Endothelial cell of umbilical vein (primary cell): ENCODE measurements at places on chromosomes 7 and 10. TPM values are rescaled to one million over a fixed set of nuclear protein-coding genes. Genes with fewer than 3 reads are reported as not detected.

Gene SCART1
- 1.0 and 1.1 TPM in 2 replicates for total RNA-seq

Gene TRPV6
- total RNA-seq = not detected in 2 replicates

Gene OPALIN
- total RNA-seq = not detected in 2 replicates

Gene LRRD1
- total RNA-seq = 0.46 TPM in 1 of 2 replicates, not detected in the other

Gene CYP2C19
- not detected in 2 replicates for total RNA-seq

DNA sequence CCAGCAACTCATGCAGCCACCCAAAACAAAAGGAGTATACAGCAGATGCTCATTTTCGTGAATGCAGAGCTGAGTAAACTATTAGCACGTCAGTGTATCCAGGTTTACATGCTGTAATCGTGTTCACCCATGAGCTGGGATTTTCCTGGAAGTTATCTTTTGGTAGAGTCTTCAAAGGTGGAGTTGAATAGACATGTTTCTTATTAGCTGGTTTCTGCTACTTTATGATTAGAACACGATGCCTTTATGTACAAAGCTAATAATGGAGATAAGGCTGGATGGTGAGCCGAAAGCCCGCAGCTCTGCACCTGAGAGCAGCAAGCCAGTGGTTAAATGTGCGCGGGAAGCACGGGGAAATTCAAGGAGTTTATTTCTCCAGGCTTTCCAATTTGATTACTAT lies 123.8 kb downstream of the ADARB2 start:
- no peak overlapping the region for H3K4me3 ChIP-seq
- no peak for DNase-seq
- no peak overlapping the region for H3K27ac ChIP-seq
- no peaks in the 10 kb centered on the region for H3K27me3 ChIP-seq
- no peaks in the 10 kb centered on the region for H3K4me1 ChIP-seq
- no peaks in the 10 kb centered on the region for H3K36me3 ChIP-seq

- H3K27me3 ChIP-seq = no peaks in the 10 kb centered on the region
- no peak for DNase-seq
- no peaks in the 10 kb centered on the region for H3K36me3 ChIP-seq
- H3K4me3 ChIP-seq = no peak overlapping the region
- H3K27ac ChIP-seq = no peak overlapping the region
These were observed 174.1 kb downstream of the LRRN3 start for GRCh38 chr7:111264981-111265380.

GRCh38 chr7:142375710-142376313 lies 118.0 kb upstream of the PRSS58 start:
- H3K27ac ChIP-seq = no peak overlapping the region
- H3K4me3 ChIP-seq = no peak overlapping the region
- H3K4me1 ChIP-seq = peaks cover 11% of the 10 kb centered on the region
- no peaks in the 10 kb centered on the region for H3K27me3 ChIP-seq

DNA sequence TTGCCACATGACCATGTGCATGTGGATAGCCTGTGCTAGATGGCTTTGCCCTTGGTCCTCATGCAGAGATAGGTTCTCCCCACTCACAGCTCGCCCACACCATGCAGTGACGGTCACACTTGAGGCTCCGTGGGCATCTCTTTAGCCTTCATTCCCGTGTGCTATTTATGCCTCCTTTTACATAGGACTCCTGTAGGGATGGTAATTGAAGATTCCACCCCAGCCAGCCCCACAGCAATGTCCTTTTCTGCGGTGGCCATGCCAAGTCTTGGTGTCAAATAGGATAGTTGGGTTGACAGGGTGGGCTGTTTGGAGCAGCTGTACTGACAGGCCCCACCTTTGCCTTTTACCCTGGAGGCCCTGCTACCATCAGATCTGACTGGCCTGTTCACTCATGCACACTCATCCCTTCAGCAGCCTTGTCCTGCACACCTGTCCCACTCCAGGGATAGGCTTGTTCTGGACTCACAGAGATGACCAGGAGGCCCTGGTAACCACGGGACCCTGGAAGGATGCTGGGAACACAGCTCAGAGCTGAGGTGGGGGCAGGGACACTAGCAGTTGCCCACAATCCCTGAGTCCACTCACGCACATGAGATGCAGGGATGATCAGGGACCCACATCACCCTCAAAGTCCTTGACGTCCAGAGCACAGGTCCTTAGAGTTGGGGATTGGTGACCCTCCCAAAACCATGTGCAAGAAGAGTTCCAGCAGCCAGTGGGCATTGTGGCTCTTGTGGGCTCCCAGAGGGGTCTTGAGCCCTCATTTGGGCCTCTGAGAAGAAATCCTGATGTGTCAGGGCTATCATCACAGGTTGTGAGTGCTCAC lies 71.2 kb downstream of the ADCY1 start:
- H3K27me3 ChIP-seq = no peaks in the 10 kb centered on the region
- no peaks in the 10 kb centered on the region for H3K36me3 ChIP-seq
- no peaks in the 10 kb centered on the region for H3K4me1 ChIP-seq
- H3K4me3 ChIP-seq = no peak overlapping the region
- DNase-seq = no peak

GRCh38 chr10:21260066-21260465 lies 265.4 kb downstream of the SKIDA1 start:
- no peak for DNase-seq
- no peaks in the 10 kb centered on the region for H3K27me3 ChIP-seq
- H3K4me1 ChIP-seq = no peaks in the 10 kb centered on the region
- H3K36me3 ChIP-seq = no peaks in the 10 kb centered on the region

DNA sequence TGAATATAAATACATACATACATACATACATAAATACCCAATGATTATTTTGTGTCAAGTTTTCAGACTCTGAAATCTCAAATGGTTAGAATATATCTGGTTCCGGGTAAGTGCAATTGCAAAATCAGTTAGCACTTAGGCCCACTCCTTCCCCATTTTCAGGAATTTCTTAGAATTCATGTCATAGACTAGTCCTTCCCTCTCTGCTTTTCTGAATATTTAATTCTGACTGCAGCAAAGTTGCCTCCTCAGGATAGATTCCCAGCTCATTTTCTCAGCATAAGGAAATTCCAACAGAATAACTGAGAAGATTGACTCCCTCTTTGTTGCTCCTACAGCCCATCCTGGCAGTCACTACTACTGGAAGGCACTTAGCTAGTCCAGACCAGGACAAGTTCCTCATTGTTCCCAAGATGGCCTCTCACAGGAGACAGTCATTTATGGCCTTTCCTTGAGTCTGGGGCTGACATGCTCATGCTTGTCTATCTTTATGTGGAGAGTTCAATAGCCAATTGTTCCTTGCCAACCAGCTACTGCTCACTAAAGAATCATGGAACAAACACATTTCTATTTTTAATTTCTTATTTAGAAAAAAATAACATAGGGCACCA lies 142.9 kb upstream of the ITGB1 start:
- no peak for DNase-seq
- no peaks in the 10 kb centered on the region for H3K4me1 ChIP-seq
- H3K27ac ChIP-seq = no peak overlapping the region
- no peaks in the 10 kb centered on the region for H3K27me3 ChIP-seq
- no peaks in the 10 kb centered on the region for H3K36me3 ChIP-seq
- H3K4me3 ChIP-seq = no peak overlapping the region

DNA sequence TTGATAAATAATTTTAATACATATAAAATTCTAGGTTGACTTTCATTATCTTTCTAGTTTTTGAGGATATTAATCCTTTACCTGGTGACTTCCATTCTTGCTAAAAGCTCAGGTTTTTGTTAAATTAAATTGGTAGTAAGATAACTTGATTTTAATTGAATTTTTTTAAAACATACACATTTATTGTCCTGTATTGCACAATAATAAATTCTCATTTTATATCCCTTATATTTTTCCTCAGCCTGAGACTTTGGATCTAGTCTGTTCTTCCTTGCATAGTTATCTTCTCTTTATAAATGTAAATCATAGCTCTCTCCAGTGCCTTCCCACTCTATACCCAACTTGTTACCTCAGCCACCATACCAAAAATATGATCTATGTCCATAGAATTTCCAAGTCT lies 212.9 kb upstream of the CNTNAP2 start:
- DNase-seq = no peak
- H3K4me3 ChIP-seq = no peak overlapping the region
- no peak overlapping the region for H3K27ac ChIP-seq
- no peaks in the 10 kb centered on the region for H3K36me3 ChIP-seq

DNA sequence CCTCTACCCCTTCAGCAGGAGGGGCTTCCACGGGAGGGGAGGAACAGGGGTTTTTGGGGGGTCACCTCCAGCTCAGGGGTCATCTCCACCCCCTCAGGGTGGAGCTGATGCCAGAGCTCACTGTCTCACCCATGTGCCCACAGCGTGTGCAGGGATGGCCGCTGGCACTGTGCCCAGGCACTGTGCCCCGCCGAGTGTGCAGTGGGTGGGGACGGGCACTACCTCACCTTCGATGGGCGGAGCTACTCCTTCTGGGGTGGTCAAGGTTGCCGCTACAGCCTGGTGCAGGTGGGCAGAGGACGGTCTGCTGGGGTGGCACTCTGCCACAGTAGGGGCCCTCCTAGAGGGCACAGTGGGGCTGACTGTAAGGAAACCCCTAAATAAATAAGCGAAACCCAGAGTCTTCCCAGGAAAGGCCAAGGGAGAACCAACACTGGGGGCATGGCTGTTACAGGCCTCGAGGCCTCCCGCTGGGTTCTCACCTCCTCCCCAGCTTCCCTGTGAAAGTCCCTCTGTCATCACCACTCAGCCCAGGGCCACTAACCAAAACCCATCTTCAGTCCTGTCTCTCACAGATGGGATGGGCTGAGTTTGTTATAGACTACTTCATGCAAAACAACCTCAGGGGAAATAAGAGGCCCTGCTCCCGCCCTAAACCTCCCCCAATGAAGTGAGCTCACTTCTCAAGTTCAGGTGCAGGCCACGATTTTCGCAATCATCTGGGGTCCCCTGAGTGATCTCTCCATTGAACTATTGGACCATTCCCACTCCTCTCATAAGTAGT lies 7.4 kb upstream of the ZNF467 start:
- H3K27me3 ChIP-seq = no peaks in the 10 kb centered on the region
- DNase-seq = no peak
- no peak overlapping the region for H3K4me3 ChIP-seq
- peaks cover 10% of the 10 kb centered on the region for H3K4me1 ChIP-seq

GRCh38 chr10:25820472-25820871 lies 113.6 kb upstream of the MYO3A start:
- H3K4me3 ChIP-seq = no peak overlapping the region
- no peaks in the 10 kb centered on the region for H3K27me3 ChIP-seq
- H3K4me1 ChIP-seq = no peaks in the 10 kb centered on the region

GRCh38 chr7:72080341-72080766 lies 331.8 kb downstream of the CALN1 start:
- DNase-seq = no peak
- no peaks in the 10 kb centered on the region for H3K36me3 ChIP-seq
- H3K4me1 ChIP-seq = no peaks in the 10 kb centered on the region
- no peak overlapping the region for H3K4me3 ChIP-seq

DNA sequence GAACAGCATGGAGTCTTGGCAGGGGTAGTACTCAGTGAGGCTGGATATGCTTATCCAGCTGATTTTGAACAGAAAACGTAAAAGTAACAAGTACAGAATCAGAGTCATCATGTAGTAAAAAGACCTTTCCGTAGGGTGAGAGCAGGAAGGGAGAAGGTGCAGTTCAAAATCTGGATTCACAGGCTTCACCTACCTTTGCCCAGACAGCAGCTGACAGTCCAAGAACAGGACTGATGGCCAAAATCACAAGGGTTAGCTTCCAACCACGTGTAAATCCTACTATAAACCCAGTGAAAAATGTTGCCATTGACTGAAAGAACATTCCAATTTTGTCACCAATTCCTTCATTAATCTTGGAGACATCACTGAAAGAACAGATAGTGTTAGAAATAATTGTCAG lies 34.8 kb downstream of the ABCB1 start:
- H3K36me3 ChIP-seq = no peaks in the 10 kb centered on the region
- H3K4me3 ChIP-seq = no peak overlapping the region
- H3K27ac ChIP-seq = no peak overlapping the region
- no peaks in the 10 kb centered on the region for H3K4me1 ChIP-seq
- no peak for DNase-seq

DNA sequence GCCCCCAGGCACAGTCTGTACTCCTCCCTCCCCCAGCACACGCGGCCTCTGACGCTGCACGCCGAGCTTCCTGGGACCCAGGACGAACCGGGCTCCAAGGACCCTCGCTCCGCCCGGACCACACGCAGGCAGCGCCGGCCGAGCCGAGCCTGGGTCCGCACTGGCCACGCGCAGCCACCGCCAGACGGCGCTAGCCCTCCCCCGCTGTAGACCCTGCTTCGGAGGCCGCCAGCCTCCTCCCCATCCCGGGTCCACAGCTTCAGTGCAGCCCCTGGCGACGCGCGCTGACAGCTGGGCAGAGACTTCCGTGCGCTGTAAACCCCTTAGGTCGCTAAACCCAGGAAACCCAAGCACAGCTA lies 936 bp upstream of the TCERG1L start:
- H3K27me3 ChIP-seq = peaks cover 16% of the 10 kb centered on the region
- no peaks in the 10 kb centered on the region for H3K36me3 ChIP-seq
- H3K27ac ChIP-seq = no peak overlapping the region
- H3K4me1 ChIP-seq = no peaks in the 10 kb centered on the region

DNA sequence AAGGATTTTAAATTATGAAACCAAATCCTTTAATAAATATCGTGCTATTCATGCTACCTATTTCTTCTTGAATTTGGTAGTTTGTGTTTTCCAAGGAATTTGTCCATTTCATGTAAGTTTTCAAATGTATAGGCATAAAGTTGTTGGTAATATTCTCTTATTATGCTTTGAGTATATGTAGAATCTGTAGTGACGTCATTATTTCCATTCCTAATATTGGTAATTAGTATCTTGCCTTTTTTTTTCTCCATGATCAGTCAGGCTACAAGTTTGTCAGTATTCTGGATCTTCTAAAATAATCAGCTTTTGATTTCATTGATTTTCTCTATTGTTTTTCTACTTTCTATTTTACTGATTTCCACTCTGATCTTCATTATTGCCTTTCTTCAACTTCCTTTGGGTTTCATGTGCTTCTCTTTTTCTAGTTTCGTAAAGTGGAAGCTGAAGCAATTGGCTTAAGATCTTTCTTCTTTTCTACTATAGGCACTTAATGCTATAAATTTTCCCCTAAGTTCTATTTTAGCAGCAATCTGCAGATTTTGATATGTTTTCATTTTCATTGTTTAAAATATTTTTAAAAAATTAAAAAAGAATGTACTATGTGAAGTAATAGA lies 156.5 kb upstream of the HDAC9 start:
- no peak overlapping the region for H3K4me3 ChIP-seq
- no peaks in the 10 kb centered on the region for H3K4me1 ChIP-seq
- DNase-seq = no peak
- H3K27me3 ChIP-seq = no peaks in the 10 kb centered on the region
